ENCODE measurements at places on chromosomes 1 and 21. TPM values are rescaled to one million over a fixed set of nuclear protein-coding genes. Genes with fewer than 3 reads are reported as not detected.

DNA sequence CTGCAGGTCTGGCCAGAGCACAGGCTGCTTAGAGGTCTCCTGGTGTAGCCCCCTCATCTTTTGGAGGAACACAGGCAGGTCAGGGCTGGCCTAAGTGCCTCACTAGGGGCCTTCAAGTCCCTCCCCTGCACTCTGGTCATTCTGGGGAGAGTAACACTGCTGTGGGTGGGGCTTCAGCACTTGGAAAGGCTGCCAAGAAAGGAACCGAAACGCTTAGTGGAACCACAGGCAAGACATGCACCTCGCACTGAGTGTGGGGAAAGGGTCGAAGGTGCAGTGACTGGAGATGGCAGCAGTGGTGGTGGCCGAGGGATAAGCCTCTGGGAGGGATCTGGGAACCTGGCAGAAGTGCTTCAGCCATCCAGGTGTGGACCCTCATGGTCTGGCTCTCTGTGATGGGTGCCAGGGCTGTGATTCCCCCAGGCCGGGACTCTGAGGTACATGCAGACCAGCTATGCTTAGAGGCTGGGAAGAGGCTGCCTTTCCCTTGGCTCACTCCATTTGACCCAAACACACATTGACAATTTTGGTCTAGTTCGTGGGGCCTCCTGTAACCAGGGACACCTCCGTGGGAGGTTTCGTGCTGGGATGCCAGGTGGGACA is 182.9 kb upstream of the CSF3R start:
- DNase-seq, result no peak

Gene OR2T33
- total RNA-seq, result not detected

GRCh38 chr1:232179896-232180778 is 449.8 kb downstream of the SIPA1L2 start:
- DNase-seq, result no peak

Gene PRR9
- not detected for total RNA-seq

- DNase-seq, result no peak
These were observed 143.3 kb downstream of the SIPA1L2 start for GRCh38 chr1:232486454-232487207.

- no peak for DNase-seq
These were observed 26.7 kb upstream of the C2CD2 start for GRCh38 chr21:41980561-41980960.

DNA sequence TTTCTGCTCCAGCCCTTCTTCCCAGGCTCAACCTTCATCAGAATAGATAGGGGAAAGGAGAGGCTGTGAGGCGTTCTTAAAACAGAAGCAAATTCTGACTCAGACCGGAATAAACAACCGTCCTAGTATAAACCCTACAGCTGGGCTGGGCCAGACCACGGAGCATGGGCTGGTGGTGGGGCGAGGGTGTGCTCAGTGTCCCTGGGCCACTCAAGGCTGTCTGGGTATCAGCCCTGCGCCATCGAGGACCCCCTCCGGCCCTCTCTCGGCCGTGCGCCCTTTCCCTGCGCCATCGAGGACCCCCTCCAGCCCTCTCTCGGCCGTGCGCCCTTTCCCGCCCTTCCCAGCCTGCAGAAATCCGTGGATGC is 36.0 kb downstream of the CAPN2 start:
- DNase-seq, result no peak

- DNase-seq, result no peak
These were observed 196.5 kb downstream of the TPR start for GRCh38 chr1:186178426-186179043.

Gene EXTL1
- total RNA-seq, result 2.8 TPM

- no peak for DNase-seq
These were observed 720.7 kb upstream of the CXADR start for GRCh38 chr21:16792101-16792500.

DNA sequence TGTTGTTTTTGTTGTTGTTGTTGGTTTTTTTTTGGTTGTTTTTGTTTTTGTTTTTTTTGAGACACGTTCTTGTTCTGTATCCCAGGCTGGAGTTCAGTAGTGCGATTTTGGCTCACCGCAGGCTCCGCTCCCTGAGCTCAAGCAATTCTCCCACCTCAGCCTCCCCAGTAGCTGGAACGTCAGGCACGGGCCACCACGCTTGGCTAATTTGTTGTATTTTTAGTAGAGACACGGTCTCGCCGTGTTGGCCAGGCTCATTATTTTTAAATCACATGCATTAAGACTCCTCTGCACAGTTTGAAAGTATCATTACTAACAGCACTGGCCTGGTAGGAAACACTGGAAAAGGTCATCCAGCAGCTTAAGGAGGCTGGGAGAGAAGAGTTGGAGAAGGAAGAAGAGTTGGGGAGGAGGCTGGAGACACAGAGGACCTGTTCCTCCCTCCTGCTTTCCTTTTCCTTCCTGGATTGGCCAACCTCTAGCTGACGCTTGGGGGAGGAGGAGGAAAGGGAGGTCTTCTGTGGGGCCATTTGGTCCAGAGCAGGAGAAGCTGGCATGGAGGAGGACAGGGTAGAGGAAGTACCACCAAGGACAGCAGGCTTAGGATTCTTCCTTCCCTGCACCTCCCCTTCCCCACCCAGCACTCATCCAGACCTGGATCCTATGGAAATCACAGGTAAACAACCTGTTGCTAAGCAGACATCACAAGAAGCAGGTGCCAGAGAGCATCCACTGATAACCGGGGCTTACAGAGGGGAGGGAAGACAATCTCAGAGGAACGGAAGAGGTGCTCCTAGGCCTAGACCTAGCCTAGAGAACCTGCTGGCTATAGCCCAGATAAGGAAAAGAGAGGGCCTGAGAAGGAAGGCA is 71.9 kb upstream of the GOLT1A start:
- no peak for DNase-seq

GRCh38 chr1:182060877-182061276 is 635 bp downstream of the ZNF648 start:
- no peak for DNase-seq

Gene HSD3B2
- not detected for total RNA-seq

DNA sequence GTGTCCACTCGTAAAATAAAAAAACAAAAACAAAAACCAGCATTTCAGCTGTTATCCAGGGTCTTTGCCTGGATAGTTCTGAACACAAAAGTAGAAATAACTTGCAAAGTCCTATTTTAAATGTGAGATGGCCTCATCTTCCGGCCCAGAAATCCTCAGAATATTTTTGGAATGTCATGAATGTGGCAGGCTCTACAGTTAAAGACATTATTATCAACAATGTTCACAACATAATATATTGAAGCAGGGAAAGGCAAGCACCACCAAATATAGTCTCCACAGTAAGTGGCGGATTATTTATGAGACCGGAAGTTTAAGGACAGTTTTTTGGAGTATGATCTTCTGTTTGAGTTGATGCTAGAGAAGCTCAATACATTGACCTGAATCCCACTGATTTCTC is 1.2 kb upstream of the C1orf198 start:
- no peak for DNase-seq

DNA sequence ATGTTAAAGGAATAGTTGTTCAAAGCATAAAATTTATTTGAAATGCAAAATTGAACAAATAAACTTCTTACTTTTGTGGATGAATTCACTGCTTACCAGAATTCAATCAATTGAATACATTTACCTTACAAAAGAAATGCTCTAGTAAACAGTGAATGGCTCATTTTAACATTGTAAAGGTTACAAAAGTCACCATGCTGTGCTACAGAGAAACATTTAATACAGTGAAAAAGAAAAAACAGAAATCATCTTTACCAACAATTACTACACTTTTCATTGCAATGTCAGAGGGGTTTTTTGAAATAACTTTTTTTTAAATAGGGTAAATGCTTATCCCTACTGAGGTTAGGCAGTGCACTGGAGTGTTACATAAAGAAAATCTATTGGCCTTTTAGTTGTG is 853.0 kb downstream of the NCAM2 start:
- no peak for DNase-seq

DNA sequence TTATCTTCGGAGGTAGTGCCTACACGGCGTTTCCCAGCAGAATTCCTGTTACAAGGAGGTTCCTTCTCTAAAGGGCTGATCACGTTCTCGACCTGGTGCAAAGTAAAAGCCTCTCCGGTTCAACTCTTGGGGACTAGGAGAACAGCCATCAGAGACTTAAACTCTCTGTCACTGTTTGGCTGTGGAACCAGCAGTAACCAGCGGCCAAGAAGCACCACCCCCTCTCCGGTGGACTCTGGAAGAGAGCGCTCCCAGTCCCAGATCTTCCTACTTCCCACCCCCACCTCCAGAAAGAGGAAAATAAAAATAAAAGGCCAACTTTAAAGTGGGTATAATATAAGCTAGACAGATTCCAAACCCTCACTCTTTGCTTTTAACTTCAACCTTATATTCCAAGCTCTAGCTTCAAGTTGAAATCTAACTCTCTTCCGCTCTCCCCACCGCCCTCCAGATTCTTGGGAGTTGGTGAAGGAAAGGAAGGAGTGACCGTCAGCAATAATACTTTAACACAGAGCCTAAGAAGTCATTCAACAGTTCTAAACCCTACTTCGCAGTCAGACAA is 2.9 kb downstream of the BRINP3 start:
- DNase-seq, result no peak

DNA sequence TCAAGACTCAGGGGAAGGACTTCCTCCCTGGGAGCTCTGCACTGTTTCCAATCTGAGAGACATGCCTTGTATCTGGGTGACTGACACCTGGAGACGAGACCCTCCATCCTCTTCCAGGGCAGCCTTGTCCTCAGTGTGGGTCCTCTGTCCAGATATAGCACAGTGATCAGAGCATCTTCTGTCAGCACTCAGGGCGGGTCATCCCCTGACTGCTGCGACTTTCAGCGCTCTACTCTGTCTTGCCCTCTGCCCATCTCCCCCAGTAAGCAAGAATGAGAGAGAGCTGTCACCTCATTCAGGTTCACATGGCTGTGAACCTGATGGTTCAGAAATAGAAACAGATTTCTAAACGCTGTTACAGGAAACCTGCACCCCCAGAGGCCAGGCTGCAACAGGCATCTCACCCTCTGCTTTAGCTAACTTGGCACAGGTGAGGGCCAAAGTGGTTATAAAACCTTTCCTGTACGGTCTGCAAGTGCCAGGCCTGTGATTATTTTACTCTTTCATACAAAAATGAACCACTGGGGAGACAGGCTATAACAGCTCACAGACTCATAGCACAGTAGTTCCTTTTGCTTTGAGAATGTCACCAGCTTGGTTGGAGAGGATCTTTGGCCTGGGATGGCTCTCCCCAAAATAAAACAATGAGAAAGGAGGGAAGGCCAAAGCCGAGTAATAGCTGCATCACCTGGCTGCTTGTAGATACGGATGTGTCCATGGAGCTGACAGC is 11.4 kb upstream of the TENT5C start:
- no peak for DNase-seq

GRCh38 chr1:87795615-87796337 is 467.1 kb downstream of the LMO4 start:
- DNase-seq, result no peak

DNA sequence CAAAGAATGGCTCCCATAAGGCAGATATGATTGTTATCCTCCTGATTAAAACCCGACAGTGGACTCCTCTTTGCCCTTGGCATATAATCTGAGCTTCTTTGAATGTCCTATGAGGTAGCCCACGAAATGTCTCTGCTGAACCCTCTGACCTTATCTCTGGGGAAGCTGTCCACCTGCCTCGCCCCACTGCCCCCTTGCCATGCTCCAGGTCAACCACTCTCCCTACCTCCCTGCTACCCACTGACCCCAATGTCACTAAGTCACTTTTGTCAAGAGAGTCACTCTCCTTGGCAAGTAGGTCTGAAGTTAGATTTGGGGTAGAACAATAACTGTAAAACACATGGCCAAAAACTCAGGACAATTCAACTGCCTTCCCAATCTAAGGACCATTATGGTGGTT is 54.5 kb downstream of the UTP25 start:
- no peak for DNase-seq

Gene AUNIP
- 0.88 TPM for total RNA-seq

DNA sequence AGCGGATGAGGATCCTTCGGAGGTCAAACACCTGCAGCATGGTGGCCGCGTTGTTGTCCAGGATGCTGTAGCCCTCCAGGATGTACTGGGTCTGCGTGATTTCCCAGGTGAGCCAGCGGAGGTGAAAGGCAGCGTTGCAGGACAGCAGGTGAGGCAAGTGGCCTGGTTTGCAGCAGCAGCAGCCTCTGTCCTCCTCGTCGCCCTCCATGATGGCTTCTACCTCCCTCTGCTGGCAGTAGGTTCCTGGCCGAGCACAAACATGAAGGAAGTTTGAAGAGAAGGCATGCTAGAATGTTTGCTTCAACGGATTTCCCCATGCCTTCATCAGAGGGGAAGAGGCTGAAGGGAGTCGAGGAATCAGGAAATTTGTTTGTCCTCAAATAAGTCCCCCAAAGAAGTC is 74.7 kb downstream of the NTPCR start:
- peak; percentile 20 for DNase-seq

GRCh38 chr1:191609305-191609704 is 549.0 kb upstream of the RGS18 start:
- no peak for DNase-seq

DNA sequence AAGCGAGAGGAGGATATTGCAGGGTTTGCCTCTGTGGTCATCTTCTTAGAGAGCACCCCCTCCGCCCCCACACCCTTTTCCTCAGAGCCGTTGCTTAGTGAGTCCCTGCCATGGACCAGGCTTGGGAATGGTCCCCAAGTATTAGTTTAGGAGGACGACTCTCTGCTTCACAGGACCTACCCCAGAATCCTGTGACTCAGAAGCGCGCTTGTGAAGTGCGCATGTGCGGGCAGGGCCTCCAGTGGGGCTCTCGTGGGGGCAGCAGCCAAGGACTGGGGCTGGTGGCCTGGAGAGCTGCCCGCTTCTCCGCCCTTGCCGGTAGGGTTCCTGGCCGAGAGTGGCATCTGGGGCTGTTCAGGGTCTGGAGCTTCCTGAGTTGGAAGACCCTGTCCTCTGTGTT is 37.3 kb upstream of the HMGN1 start:
- DNase-seq, result no peak

Gene PADI3
- not detected for total RNA-seq

DNA sequence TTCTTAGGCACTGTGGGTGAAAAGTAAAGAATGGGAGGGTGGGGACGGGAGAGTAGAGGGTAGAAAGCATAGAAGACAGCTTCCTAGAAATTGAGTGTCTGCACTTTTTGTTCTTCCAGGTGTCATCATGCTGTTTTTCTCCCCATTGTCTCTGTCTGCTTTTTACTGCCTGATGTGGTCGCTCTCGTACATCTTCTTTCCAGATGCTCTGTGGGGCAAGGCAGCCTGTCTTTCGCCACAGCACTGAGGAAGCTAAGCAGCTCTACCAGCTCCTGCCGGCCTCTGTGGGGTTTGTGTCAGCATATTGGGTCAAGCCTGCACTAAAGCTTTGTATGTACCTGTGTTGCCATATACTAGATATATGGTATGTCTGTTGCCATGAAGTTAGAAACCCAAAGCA is 13.2 kb downstream of the TMEM269 start:
- DNase-seq, result no peak

DNA sequence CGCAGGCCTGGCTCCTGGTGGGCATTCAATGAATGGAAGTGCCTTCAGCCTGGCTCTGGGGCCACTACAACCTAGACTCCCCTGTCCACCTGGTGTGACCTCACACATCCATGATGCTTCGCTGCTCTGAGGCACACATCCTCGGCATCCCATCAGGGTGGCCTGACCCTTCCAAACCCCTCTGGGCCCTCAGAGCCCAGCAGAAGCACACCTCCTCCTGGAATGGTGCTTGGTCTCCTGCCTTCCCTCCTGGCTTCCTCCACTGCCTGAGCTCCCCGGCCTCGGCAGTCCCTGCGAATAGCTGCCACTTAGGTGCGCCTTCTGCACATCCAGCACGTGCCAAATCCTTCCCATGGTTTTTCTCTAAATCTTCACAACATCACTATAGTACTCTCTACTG is 133.8 kb downstream of the GLIS1 start:
- peak; percentile 19 for DNase-seq
